ENCODE measurements at places on chromosomes 6 and 20.
A peak's percentile ranks its signal among the peaks of the same experiment; 100 is the strongest.

DNA sequence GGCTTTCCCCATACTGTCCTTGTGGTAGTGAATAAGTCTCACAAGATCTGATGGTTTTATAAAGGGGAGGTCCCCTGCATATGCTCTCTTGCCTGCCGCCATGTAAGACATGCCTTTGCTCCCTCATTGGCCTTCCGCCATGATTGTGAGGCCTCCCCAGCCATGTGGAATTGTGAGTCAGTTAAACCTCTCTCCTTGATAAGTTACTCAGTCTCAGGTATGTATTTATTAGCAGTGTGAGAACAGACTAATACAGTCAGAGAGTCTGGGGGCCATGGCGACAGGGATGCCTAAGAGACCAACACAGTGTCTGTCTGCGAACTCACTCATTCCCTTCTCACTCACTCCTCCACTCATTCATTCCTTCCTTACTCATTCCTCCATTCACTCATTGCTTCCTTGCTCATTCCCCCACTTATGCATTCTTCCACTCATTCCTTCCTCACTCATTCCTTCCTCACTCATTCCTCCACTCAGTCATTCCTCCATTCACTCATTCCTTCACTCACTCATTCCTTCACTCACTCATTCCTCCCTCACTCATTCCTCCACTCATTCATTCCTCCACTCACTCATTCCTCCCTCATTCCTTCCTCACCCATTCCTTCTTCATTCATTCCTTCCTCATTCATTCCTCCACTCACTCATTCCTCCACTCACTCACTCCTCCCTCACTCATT is 137.5 kb upstream of the AGPAT4 start:
- no peak for DNase-seq

- no peak for DNase-seq
These were observed 459.9 kb upstream of the MARCKS start for GRCh38 chr6:113397236-113397635.

DNA sequence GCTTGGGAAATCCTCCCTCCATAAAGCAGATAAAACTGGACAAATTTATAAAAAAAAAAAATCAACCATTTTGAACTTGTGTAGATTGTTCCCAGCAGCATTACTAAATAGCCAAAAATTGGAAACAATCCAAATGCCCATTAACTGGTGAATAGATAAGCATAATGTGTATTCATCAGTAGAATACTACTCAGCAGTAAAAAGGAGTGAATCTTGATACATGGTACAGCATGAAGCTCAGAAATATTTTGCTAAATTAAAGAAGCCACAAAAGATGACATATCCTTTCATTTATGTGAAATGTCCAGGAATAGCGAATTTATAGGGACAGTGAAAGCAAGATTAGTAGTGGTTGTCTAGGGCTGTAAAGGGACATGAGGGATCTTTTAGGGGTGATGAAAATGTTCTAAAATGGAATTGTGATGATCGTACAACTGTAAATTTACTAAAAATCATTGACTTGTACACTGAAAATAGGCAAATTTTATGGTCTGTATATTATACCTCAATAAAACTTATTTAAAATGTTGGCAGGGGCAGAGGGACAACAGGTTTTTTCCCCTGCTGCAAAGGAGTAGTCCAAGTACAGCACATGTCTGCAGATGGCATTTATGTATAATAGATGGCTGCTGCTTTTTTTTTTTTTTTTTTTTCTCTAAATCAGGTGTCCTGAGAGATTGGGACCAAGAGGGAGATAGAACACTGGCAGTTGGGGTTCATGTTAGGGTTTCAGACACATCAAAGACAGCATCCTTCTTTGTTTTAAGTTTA is 59.5 kb downstream of the CBFA2T2 start:
- DNase-seq: no peak

- no peak for DNase-seq
These were observed 133.4 kb downstream of the MYB start for GRCh38 chr6:135314543-135314942.

GRCh38 chr6:42966571-42966970 is 6.0 kb downstream of the GNMT start:
- DNase-seq: no peak

DNA sequence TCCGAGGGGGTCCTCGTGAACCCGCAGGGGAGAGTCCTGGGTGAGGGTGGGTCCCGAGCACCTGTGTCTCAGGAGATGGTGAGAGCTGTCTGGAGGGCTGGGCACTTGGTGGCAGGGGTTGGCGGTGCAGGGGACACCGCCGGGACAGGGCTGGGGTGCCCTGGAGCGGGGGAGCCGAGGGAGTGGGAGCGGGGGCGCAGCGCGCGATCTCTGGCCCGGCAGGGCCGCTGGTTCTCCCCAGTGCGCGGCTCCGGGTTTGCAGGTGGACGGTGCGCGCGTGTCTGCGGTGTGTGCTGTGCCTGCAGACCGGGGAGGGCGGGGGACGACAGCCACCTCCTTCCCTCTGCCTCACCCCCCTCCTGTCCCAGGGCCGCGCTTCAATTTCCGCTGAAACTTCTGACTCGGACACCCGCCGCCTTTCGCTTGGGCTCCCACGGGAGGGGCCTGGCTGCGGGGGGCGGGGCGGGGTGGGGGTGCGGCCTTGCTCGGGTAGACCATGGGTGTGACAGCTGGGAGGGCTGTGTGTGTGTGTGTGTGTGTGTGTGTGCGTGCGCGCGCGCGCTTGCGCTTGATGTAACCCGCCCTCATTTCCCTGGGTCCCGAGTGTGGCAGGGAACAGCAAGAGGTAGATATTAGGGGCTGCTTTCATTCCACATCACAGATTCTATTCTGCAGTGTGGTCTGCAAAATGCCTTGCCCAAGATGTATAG is 1.2 kb downstream of the TRIB3 start:
- peak; percentile 83 for DNase-seq

DNA sequence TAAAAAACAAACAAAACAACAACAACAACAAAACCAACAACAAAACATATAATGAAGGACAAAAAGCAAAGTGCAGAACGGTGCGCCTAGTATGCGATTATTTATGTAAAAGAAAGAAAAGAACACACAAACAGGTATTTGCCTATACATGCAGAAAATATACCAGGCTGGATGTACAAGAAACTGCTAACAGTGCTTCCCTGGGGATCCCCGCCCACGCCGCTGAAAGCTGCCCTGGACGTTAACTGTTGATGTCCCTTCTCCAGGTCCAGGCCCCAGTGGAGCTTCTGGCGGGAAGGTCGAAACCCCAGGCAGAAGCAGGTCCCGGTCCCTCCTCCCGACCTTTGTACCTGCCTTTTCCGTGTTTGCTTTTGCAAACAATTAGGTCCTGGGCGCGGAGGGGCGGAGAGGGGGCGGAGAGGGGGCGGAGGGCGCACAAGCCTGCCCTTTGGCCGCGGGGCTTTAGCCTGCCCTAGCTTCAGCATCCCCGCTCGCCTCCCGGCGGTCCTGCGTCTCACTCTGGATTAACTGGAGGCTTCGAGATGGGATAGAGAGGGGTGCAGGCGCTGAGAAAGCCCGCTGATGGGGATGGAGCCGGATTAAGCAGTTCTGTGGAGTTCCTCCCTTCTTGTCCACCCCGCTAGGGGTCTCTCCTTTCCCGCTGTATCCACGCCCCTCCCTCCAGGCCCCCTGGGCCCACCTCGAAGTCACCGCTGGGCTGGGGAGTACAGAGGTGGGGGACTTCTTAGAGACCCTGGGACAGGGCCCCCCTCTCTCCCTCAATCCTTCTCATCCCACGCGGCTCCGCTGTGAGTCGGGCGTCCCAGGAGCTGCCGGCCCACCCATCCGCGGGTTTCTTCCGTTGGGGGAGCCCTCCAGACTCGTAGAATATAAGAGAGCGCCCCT is 8.2 kb upstream of the AHCY start:
- no peak for DNase-seq

DNA sequence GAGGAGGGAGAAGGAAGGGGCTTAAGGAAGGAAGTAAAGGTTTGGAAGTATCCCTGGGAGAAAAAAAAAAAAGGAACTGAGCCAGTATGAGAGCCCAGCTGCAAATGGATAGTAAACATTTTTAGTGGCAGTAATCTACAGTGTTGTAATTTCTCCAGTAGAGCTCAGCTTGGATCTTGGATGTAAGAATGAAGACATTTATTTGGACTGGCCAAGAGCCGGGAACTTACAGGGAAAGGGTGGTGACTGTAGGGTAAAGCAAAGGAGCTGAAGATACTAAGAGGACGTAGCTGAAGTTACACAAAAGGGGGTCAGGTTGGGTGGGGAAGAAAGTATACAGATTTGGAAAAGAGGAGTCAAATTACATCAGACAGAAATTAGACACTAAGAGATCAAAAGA is 13.5 kb downstream of the EEF1E1 start:
- no peak for DNase-seq

DNA sequence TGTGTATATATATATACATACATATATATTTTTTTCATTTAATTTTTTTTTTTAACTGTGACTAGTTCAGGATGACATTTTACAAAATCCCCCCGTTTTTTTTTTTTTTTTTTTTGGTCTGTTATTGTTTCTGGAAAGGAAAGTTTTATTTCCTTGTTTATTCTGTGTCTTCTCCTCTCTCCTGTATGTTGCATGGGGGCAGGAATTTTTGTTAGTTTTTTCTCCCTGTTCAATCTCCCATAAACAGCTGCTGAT is 32.4 kb upstream of the TXLNB start:
- no peak for DNase-seq

GRCh38 chr6:97849390-97849789 is 566.4 kb upstream of the MMS22L start:
- DNase-seq: no peak

GRCh38 chr6:33107641-33108040 is 31.9 kb downstream of the HLA-DPB1 start:
- DNase-seq: no peak

DNA sequence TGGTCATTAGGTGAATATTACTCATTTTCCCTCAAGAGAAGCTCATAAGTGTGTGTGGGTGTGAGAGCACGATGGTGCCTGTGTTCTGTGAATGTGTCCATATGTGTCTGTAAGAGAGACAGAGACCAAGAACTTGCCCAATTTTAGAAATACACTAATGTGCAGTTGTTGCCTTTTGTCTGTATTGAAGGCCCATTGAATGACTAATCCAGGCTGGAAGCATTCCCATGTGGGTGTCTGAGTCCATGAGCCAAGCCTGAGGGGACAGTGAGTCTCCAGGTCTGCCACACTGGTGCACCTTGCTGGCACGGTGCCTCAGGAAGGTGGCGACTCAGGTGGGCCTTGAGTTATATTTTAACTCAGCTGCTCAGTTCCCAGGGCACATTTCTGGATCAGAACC is 25.5 kb upstream of the ASXL1 start:
- peak; percentile 31 for DNase-seq

DNA sequence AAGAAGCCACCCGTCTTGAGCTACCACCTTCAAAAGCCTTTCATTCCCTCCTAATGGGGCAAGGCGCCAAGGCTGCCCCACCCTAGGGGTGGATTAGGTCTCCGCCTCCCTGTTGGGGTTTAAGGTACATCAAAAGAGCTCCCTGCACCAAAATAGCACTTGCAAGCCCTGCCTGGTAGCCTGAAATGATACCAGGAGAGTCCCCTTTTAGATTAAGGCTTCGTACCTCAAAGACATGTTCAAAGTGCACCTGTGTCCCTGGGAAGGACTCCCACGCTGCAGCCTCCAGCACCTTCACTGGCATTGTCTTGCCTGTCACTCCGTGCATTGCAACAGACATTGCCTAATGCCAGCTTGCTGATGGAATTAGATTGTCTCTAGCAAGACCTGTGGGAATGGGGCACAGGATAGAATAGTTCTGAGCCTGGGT is 15.7 kb upstream of the CDKN1A start:
- DNase-seq: no peak

- no peak for DNase-seq
These were observed 357.3 kb upstream of the JARID2 start for GRCh38 chr6:14888575-14889000.

DNA sequence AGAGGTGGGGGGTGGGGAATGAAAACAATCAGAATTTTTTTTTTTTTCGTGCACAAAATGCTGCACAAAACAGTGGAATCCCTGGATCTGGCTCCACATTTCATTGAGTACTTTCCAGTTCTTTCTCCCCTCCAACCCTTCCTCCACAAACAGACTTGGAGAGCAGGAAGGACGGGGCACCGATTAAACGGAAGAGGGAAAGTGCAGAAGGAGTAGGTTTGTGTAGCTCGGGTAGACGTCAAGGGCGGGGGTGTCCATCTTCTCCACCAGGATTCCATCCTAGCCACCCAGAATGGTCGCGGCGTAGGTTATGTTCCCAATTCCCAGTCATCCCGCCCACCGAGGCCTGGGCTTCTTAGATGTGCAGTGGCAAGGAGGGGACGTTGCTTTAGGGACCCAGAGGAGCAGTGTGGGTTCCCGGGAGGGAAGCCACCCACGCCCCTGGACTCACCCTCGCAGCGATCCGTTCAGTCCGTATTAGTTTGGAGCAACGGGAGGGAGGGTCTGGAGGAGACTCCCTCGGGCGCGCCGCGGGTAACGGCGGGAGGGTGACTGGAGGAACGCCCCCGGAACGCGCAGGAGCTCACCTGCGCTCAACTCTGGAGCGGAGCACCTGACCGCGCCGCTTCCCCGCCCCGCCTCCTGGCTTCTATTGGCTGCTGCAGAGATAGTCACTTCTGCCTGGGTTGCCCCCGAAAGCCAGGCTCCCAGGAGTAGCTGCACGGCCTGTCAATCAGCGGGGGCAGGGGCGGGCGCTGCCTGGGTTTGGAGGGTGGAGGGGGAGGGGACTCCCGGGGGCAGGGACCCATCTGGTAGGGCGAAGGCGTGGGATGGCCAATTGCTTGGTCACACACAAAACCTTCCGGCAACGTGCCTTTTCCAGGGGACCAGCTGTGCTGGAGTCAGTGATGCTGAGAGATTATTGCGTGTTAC is at the start of gene ENPP5:
Gene ENPP5, minus strand, starts transcription at position 624 of the 933 bp plus-strand sequence. CDS start 2,718 bp downstream, outside the sequence.
- DNase-seq: peak; percentile 63

- DNase-seq: no peak
These were observed 17.5 kb downstream of the KCNQ2 start for GRCh38 chr20:63454731-63455567.

- DNase-seq: no peak
These were observed 93.3 kb downstream of the PERP start for GRCh38 chr6:138013959-138014358.

DNA sequence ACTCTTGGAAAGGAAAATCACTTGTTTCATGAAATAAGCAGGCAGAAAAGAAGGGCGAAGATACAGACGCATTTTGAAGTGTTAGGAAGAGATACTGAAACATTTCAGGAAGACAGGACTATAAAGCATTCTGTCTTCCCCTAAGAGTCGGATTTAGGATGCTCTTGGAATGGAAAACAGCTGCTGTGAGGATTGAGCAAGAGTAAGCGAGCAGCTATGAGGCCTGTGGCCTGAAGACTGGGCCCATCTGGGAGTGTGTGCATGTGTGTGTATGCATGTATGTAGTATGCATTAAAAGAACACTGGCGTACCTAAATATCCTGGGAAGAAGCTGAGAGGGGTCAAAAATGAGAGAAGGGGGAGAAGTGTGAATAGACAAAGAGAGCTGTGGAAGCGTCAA is 83.6 kb downstream of the SIM1 start:
- DNase-seq: no peak

GRCh38 chr6:90388395-90388794 is 91.8 kb upstream of the BACH2 start:
- DNase-seq: peak; percentile 40

DNA sequence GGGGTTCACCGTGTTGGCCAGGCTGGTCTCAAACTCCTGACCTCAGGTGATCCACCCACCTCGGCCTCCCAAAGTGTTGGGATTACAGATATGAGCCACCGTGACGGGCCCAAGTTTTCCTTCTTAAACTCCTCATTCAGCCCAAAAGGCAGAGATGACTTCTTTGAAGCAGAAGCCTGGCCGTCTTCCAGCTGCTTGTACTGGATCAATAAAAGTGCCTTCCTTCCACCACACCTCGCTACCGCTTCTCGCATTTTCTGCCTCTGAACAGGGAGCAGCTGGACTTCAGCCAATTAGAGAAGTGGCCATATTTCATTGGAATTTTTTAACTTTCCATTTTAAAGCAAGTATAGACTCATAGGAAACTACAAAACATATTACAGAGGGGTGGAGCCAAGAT is 241.1 kb downstream of the PREX1 start:
- no peak for DNase-seq
